Naive B cell (primary cell): ENCODE measurements at places on chromosomes 12 and 14.

DNA sequence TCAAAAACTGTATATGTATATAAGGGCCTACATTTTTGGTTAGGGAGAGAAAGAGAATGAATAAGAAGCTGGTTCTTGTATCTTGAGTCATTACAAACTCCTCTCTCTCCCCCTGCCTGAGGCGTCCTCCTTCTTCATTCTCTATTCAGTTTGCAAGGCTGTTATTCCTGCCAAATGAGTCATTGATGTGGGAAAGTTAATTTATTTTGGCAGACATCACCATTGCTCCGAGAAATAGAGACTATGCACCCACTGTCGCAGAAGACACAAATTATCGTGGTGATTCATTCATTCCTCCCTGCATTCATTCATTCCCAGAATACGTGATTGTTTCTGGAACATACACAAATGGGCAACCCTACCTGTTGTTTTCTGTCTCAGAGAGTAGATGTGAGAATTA is 112.5 kb upstream of the MED13L start:
- peaks cover 2% of the 10 kb centered on the region for H3K4me1 ChIP-seq
- H3K27me3 ChIP-seq = peaks cover 9% of the 10 kb centered on the region
- no peak overlapping the region for H3K27ac ChIP-seq
- no peaks in the 10 kb centered on the region for H3K36me3 ChIP-seq
- DNase-seq = no peak
- H3K4me3 ChIP-seq = no peak overlapping the region

- H3K36me3 ChIP-seq = peaks cover 4% of the 10 kb centered on the region
- no peak overlapping the region for H3K27ac ChIP-seq
- H3K27me3 ChIP-seq = no peaks in the 10 kb centered on the region
- DNase-seq = no peak
- no peak overlapping the region for H3K4me3 ChIP-seq
Measured at GRCh38 chr12:24668563-24668962, 280.3 kb downstream of the BCAT1 start.

DNA sequence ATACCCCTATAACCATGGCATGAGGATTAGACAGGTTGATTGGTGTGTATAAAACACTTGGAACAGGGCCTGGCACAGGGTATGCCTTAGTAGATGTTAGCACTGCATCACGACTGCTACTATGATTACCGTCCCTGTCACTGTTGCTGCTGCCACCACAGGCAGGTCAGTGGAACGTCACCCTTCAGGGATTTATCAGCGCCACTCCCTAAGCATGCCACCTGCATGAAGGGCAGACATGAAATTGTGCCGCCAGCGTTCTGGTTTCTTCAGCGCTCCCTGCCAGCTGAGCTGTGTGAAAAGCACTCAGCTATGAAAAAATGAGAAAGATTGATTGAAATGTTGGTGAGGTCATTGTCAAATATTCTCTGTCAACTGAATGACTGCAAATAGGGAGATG is 477.0 kb downstream of the DPF3 start:
- no peaks in the 10 kb centered on the region for H3K36me3 ChIP-seq
- no peak for DNase-seq
- H3K4me1 ChIP-seq = peaks cover 10% of the 10 kb centered on the region

DNA sequence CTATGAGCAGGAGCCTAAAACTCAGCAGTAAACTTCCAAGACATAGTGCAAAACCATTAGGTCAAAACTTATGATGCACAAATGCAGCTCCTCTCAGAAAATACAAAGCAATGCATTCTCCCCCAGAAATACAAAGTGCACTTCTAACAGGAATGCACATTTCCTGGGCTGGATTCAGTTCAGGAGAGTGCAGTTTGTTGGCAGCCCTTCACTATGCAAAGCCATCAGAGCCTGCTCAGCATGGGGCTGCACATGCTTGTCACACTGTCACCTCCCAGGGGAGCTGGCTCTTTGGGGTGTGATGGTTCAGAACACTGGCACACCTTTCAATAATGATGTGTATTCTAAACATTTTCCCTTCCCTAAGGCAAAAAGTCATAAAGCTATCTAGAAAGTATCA is 110.4 kb downstream of the KCNK10 start:
- H3K36me3 ChIP-seq = no peaks in the 10 kb centered on the region
- H3K27me3 ChIP-seq = peaks cover 13% of the 10 kb centered on the region
- no peak for DNase-seq
- no peak overlapping the region for H3K27ac ChIP-seq
- H3K4me3 ChIP-seq = no peak overlapping the region

DNA sequence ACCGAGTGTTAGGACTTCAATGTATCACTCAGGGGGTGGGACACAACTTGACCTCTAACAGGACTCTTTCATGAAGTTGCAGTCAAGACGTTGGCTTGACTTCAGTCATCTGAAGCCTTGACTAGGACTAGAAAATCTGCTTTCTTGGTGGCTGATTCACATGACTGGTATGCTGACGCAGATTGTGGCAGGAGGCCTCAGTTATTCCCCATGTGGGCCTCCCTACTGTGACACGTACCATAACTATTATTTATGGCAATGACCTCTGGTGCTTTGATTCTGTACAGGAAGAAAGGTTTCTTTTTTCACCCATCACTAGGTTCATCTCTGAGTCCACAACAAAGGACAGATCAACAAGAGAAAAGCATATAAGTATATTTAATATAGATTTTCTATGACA is 270.4 kb downstream of the NEDD1 start:
- H3K4me1 ChIP-seq = no peaks in the 10 kb centered on the region
- no peak overlapping the region for H3K27ac ChIP-seq
- no peak for DNase-seq
- no peaks in the 10 kb centered on the region for H3K36me3 ChIP-seq
- peaks cover 5% of the 10 kb centered on the region for H3K27me3 ChIP-seq

GRCh38 chr14:90451443-90451842 is 54.6 kb downstream of the CALM1 start:
- H3K27ac ChIP-seq = no peak overlapping the region
- peaks cover 13% of the 10 kb centered on the region for H3K4me1 ChIP-seq
- no peaks in the 10 kb centered on the region for H3K27me3 ChIP-seq
- no peak for DNase-seq
- peaks cover 12% of the 10 kb centered on the region for H3K36me3 ChIP-seq
- H3K4me3 ChIP-seq = peak overlapping the region; percentile 53

DNA sequence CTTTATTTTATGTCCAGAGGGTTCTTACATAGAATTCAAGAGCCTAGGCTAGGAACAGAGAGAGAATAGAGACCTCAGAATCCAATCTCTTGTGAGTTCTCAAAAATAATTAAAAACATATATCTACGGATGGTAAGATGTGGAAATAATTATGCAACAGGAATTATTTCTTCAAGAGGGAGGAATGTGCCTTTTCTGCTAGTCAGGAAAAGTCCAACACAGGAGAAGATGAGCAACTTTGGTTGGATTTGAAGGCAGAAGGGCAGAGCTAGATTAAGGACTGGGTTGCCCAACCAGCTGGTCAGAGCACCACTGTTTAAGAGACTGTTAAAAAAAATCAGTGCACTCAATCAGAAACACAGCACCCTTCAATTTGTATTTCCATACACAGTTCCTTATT is 365.5 kb downstream of the ETNK1 start:
- H3K36me3 ChIP-seq = no peaks in the 10 kb centered on the region
- H3K27me3 ChIP-seq = no peaks in the 10 kb centered on the region
- DNase-seq = no peak
- no peak overlapping the region for H3K27ac ChIP-seq

DNA sequence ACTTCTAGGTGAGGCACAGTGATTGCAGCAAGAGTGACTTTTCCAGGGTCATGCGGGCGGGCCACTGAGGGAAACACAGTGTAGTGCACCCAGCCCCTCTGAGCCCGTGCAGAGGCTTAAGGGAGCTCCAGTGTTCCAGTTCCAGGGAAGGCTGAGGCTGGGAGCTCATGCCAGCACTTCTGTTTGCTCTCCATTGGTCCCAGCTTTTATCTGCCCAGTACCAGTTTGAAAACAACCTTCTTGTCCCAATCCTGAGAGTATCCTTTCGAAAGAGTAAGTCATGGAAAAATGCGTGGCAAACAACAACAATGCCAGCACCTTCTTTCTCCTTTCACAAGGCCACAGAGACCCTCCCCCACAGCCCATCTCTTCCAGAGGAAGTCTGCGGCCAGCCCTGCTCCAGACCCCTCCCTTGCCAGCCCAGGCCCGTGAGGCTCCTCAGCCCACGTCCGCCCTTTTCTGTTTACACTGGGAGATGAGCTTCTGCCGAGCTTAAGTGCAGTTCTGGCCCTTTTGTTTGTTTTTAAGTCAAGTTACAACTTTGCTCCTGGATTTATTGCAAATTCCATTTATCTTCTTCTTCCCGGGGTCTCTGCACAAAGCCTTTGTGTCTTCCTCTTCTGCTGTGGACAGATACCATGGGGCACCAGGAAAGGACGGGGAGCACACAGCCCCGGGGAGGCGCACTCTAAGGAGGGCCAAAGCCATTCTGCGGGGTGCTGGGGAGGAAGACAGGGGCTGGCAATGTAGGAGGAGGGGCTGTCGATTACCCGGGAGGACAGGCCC is 185.6 kb downstream of the ZFP36L1 start:
- no peaks in the 10 kb centered on the region for H3K27me3 ChIP-seq
- H3K36me3 ChIP-seq = no peaks in the 10 kb centered on the region
- peak overlapping the region; percentile 71 for H3K4me3 ChIP-seq
- H3K27ac ChIP-seq = peak overlapping the region; percentile 75
- DNase-seq = no peak

DNA sequence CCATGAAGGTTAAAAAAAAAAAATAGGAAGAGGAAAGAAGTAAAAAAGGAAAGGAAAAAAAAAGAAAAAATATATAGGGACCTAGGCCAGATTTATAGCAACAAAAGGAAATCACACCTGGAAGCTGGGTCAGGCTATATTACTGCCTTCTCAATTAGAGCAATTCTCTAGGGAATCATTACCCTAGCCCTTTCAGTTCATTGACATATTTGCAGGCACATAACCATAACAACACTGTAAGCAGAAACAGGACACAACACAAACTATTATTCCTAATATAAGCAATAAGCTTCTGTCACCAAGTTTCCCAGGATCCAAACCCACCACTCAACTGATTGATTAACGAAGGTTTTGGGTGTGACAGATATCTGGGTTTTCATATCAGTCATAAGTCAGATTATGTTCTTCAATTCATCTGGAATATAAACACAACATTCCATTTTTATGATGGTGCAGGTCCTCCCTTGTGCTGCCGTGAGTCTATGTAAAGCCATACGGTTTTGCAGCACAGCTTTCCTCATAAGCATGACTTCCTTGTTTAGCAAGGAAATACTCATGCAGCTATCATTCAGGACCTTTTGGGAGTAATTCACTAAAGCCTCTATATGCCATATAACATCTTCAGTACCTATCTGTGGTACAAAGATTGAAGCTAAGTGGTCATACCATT is 4.2 kb downstream of the PCNX4 start:
- no peak overlapping the region for H3K4me3 ChIP-seq
- peak overlapping the region; percentile 87 for H3K27ac ChIP-seq
- no peak for DNase-seq
- peaks cover 41% of the 10 kb centered on the region for H3K4me1 ChIP-seq

DNA sequence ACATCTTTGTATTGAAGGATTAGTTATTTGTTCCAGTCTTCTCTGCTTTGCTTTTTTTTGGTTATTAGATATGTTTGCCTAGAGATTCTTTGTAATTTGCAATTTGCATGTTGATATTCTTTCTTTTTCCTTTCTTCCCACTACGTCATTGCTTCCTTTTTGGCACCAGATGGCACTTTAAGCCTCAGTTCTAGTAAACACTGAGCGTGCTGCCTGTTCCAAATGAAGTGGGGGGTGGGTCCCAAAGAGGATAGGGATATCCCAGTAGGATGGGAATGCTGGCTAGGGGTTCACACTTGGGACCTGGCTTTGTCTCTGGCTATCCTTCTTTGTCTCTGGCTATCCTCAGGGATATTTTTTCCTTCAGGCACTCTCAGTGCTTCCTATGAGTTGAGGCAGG is 17.0 kb downstream of the EAPP start:
- H3K4me3 ChIP-seq = no peak overlapping the region
- no peak overlapping the region for H3K27ac ChIP-seq
- no peak for DNase-seq
- peaks cover 3% of the 10 kb centered on the region for H3K4me1 ChIP-seq

- peaks cover 7% of the 10 kb centered on the region for H3K27me3 ChIP-seq
- no peak for DNase-seq
- peaks cover 17% of the 10 kb centered on the region for H3K4me1 ChIP-seq
- no peak overlapping the region for H3K27ac ChIP-seq
- H3K4me3 ChIP-seq = no peak overlapping the region
- no peaks in the 10 kb centered on the region for H3K36me3 ChIP-seq
Measured at GRCh38 chr14:74504874-74505720, 11.5 kb downstream of the ISCA2 start.

DNA sequence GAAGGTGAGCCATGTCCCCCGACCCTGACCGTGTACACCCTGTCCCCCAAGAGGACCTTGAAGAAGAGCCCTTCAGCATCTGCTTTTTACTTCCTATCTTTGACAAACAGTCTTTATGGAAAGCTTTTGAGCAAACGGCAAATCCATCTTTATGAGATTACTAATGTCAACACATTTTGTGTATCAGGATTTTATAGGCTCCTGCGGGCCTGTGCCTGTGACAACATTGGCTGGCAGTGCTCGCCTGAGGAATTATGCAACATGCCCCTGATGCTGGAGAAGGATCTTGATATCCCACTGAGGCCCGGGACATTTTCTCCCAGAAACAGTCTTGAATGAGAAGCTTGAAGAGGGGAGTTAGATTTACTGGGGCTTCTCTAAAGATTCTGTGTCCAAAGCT is 416.5 kb downstream of the NRXN3 start:
- H3K27ac ChIP-seq = no peak overlapping the region
- peaks cover 9% of the 10 kb centered on the region for H3K27me3 ChIP-seq
- DNase-seq = no peak

DNA sequence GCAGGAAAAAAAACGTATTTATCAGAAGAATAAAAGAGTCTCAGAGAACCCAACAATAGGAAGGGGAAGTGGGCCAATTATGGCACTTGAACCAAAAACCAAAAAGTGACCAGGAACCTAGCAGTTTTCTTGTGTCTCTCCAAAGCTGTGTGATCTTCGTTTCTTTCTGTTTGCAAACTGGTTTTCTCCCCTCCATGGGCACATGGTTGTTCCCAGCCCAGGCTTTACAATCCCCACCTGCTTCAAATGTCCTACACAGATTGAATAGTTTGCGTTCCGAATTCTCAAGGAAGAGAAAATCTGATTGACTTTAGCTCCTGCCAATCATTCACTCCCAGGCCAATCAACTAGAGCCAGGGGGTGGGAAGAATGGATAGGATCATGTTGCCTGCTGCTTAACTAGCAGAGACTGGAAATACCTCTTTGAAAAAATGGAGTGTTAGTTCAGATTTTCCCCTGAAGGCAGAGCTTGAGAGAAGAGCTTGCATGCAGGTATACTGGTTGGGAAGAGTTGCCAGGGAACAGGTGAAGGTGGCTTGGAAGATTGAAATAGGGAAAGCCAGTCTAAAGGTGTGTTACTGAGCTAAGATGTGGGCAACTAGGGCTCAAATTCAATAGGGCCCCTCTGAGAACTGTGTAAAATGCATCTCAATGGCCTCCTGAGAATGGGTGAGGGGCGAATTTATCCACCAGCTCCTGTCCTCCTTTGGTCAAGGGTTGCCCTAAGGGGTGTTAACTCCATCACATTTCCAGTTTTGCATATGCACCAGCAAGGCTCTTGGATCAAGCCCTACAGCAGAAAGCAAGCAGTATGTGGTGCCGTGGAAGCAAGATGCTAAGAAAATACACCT is 106.4 kb upstream of the SRRM4 start:
- H3K36me3 ChIP-seq = no peaks in the 10 kb centered on the region
- H3K4me3 ChIP-seq = no peak overlapping the region
- H3K27me3 ChIP-seq = peaks cover 7% of the 10 kb centered on the region
- H3K4me1 ChIP-seq = no peaks in the 10 kb centered on the region

- DNase-seq = no peak
- H3K4me3 ChIP-seq = no peak overlapping the region
- peaks cover 12% of the 10 kb centered on the region for H3K4me1 ChIP-seq
- H3K36me3 ChIP-seq = peaks cover 15% of the 10 kb centered on the region
- peak overlapping the region; percentile 21 for H3K27ac ChIP-seq
- no peaks in the 10 kb centered on the region for H3K27me3 ChIP-seq
Measured at GRCh38 chr14:67477926-67478799, 10.4 kb downstream of the TMEM229B start.
